ENCODE measurements at places on chromosomes 4 and X.
A peak's percentile ranks its signal among the peaks of the same experiment; 100 is the strongest.

DNA sequence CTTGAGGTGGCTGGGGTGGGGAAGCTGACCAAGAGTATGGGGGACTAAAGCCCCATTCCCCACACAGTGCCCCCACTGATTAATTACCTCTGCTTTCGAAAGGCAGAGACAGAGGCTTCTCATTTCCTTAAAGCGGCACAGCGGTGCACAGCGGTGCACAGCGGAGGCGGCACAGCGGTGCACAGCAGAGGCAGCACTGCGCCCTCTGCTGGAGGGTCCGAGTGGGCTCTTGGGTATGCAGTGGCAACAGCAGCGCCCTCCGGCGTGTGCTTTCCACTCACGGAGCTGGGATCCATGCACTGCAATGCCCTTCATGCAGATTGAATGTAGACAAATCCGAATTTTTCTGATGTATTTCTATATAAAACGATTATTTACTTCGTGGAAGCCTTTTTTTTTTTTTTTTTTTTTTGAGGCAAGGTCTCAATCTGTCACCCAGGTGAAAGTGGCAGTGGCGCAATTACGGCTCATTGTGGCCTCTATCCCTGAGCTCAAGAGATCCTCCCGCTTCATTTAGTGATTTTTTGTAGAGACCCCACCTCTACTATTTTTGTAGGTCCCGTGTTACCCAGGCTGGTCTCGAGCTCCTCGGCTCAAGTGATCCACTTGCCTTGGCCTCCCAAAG is 19.7 kb upstream of the PRPS2 start:
- peak; percentile 22 for DNase-seq

DNA sequence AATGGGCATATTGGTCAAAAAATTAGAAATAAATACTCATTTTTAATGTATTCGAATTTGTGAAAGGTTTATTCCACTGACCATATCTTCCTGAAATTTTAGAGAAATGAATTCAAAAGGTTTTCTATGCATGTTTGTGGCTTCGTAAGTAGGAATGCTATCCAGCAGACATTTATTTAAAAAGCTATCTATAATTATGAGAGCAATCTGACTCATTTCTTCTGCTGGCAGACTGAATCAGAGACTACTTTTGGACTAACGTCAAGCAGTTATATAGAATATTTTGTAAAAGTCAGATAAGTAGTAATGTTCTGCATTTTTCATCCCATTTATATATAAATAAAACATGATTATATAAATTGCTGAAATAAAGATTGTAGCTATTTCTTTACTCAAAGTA is 125.0 kb downstream of the SPCS3 start:
- DNase-seq = no peak

DNA sequence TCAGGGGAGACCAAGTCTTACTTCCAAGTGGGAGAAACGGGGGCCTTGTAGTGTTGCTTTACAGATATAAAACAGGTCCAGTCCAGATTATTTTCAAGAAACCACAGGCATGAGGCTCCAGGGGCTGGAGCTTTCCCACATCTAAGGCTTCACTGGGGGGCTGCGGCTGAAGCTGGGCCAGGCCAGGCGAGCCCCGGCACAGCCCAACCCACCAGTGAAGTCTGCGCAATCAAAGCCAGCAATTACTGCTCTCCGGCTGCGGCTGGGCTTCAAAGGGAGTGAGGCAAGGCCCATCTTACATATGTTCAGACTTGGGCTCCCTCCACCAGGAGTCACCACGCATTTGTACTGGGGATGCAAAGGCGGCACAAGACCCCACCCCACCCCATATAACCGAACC is 61.7 kb downstream of the HADH start:
- no peak for DNase-seq

GRCh38 chrX:20670611-20671010 is 403.9 kb upstream of the RPS6KA3 start:
- no peak for DNase-seq

GRCh38 chr4:41701983-41702382 is 46.5 kb downstream of the PHOX2B start:
- no peak for DNase-seq

DNA sequence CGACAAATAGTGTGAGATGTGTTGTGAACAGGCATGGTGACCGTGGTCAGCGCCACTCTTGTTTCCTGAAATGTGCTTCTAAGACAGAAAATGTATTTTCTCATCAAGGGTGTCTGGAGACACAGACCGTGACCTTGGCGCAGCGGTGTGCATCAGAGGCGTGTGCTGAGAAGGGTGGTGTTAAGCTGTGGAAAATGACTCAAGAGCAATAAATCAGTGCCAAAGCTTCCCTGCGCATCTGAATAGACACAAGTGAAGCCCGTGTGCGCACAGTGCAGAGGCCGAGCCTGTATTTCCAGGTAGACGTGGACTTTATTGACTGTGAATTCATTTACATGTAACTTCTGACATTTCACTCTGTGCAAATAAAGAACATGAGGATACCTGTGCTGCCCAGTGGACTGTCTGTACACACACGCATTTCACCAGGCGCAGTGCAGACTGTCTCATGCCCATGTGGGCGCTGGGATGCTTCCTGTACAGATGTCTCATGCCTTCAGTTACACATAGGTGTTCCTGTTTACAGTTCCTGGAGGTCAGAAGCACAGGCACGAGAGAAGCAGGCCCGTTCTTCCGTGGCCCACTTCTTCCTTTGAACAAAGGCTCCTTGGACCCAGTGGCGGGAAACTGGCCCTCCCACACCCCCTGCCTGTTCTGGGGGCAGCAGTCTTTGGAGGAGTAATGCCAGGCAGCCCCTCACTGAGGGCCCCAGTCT is 31.9 kb downstream of the NSG1 start:
- no peak for DNase-seq
